ENCODE measurements at places on chromosomes 16 and 17.
A peak's percentile ranks its signal among the peaks of the same experiment; 100 is the strongest.

DNA sequence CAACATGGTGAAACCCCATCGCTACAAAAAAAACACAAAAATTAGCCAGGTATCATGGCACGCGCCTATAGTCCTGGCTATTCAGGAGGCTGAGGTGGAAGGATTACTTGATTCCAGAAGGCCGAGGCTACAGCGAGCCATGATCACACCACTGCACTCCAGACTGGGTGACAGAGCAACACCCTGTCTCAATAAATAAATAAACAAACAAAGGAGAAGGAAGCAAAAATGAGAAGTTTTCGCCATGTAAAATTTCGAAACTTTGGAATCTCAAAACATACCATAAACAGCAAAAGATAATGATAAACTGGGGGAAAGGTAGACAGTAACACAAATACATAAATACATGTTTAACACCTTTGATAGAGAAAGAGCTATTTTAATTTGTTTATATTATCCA lies 130.9 kb downstream of the ZFHX3 start:
- DNase-seq, result no peak

GRCh38 chr17:2184993-2185931 lies 118.3 kb downstream of the SMG6 start:
- DNase-seq, result no peak

GRCh38 chr17:19409509-19409908 lies 1.5 kb upstream of the RNF112 start:
- no peak for DNase-seq

GRCh38 chr17:81391936-81392908 lies 3.0 kb upstream of the BAHCC1 start:
- DNase-seq, result no peak

- no peak for DNase-seq
These were observed 7.5 kb downstream of the AXIN2 start for GRCh38 chr17:65553646-65554552.

GRCh38 chr17:82587234-82588086 lies 60.8 kb downstream of the WDR45B start:
- no peak for DNase-seq

GRCh38 chr16:65313936-65314626 lies 192.2 kb upstream of the CDH11 start:
- DNase-seq, result no peak

- peak; percentile 49 for DNase-seq
These were observed 885 bp downstream of the ZNF207 start for GRCh38 chr17:32350666-32351418.

DNA sequence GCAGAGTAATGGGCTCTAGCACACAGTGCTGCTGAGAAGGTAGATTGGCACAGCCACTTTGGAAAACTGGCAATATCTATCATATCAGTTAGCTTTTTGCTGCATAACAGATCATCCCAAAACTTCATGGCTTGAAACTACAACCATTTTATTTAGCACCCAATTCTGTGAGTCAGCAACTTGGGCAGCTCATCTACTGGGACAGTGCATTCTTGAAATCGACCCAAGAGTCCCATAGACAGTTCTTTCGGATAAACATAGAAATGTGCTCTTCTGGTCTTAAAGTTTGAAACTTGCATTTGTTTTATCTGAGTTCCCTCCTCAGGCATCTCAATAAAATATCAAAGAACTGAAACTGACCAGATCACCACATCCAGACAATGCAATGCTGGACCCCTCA lies 76.7 kb downstream of the CEP112 start:
- DNase-seq, result no peak

DNA sequence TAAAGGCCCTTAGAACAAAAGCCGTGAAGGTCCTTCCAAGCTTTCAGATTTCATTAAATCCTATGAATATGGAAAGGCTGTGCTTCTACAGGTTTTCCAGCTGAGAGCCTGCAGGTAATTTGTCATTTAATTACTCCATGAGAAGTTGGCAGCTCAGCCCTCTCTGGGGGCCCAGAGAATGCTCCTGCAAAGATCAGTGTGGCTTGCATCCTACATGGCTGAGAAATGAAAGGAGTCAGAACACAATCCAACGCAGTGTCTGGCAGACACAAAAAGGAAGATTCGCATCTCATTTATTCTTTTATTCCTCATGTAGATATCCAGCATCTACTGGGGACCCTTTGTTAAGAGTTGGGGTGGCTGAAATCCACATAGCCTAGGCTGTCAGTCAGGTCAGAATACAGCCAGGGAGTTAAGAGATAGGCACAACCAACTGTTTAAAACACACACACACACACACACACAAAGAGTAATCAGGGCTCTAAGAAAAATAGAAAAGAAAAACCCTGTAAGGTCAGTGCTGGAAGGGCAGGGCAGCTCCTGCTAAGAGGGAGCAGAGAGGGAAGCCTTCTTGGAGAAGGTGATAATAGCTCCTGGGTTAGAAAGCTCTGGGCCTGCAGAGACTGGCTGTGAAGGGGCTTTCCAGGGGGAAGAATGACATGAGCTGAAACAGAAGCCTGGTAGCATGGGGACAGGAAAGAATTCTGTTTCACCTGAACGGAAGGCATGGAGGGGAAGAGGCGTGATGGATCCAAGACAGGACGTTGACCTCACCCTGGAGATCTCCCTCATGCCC lies 46.9 kb upstream of the WSCD1 start:
- no peak for DNase-seq

DNA sequence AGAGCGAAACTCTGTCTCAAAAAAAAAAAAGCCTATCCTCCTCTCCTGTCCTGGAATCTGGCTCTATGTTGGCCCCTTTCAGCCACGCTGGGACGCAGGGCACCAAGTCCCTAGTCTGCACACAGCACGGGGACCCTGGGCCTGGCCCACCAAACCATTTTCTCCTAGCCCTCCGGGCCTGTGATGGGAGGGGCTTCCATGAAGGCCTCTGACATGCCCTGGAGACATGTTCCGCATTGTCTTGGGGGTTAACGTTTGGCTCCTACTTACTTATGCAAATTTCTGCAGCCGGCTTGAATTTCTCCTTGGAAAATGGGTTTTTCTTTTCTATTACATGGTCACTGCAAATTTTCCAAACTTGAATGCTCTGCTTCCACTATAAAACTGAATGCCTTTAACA lies 12.6 kb upstream of the GPT2 start:
- no peak for DNase-seq

DNA sequence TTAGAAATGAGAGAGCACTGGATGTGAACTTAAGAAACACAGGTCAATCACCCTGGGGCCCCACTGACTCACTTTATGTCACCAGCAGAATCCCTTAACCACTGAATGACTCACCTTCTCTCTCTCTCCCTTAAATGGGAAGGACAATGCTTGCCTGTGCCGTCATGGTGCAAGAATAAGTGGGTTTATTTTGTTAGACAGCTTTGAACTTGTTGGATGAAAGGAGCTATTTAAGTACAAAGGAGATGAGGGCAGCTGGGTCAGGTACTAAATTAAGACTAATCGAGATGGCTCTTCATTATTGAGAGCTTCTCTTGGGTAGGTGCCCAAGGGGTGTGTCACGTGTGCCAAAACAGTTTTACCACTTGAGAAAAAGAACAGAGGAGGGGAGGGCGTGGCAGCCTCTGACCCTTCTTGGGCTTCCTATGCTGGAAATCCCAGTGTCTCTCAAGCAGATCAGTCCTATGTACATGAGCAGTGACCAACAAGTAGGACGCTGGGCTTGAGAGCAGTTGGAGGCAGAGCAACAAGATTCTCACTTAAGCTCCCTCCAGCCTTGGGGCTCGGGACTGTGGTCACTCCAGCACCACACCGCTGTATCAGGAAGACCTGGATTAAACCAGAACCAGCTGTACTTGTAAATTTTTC lies 6.7 kb upstream of the KRT31 start:
- peak; percentile 44 for DNase-seq

GRCh38 chr17:36673637-36674277 lies 72.4 kb downstream of the MRM1 start:
- DNase-seq, result no peak

- DNase-seq, result peak; percentile 34
These were observed 200.8 kb downstream of the PRKCB start for GRCh38 chr16:24036614-24037013.

- peak; percentile 5 for DNase-seq
These were observed 143.9 kb downstream of the ANKFN1 start for GRCh38 chr17:56297184-56297583.

DNA sequence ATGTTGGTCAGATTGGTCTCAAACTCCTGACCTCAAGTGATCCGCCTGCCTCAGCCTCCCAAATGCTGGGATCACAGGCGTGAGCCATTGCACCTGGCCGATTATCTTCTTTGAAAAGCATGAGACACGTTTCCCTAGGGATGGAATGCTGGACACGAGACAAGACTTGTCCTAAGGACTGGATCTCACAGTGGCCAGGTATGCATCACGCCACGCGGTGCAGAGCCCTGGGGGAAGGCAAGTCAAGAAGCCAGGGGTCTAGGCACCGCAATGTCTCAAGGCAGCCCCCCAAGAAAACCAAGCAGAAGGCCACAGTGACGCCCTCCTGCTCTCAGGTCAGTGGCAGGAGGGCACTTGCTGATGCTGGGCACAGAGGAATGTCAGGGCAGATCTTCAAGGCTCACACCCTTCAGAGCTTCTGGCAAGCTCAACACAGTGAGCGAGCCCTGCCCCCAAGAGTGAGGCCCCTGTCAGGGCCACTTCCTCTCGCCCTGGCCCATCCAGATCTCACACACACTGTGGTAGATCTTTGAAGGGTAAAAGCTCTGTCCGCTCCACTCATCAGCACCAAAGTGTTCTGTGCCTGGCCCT lies 134.7 kb downstream of the ZNF778 start:
- DNase-seq, result no peak

DNA sequence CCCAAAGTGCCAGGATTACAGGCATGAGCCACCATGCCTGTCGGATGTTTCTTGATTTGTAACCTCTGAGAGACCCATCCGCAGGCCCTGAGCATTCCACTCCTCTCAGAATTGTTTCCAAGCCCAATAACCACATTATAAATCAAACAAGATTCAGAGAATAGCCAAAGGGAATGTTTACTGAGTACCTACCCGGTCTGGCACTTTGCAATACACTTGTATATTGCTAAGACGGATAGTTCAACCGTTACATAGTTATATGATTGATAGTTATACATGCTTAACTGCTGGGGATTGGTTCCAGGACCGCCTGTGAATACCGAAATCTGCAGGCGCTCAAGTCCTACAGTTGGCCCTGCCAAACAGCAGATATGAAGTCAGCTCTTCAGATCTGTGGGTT lies 3.0 kb upstream of the KAT8 start:
- DNase-seq, result no peak

DNA sequence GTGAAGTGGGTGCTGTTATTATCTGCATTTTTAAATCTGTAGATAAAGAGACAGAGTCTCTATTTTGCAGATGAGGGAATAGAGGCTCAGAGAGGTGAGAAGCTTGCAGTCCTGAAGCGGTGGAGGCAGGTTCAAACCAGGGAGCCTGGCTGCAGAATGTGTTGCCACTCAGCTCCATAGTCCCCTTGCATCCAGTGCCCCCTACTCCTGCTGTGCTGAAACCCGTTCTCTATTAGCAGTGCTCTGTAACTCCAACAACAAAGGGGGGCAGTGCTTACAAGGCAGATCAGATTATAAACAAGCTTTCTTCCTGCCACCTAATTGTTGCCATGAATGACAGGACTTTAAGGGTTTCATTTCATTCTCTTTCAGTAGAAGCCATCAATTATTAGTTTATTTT lies 118.1 kb upstream of the CACNG3 start:
- no peak for DNase-seq

DNA sequence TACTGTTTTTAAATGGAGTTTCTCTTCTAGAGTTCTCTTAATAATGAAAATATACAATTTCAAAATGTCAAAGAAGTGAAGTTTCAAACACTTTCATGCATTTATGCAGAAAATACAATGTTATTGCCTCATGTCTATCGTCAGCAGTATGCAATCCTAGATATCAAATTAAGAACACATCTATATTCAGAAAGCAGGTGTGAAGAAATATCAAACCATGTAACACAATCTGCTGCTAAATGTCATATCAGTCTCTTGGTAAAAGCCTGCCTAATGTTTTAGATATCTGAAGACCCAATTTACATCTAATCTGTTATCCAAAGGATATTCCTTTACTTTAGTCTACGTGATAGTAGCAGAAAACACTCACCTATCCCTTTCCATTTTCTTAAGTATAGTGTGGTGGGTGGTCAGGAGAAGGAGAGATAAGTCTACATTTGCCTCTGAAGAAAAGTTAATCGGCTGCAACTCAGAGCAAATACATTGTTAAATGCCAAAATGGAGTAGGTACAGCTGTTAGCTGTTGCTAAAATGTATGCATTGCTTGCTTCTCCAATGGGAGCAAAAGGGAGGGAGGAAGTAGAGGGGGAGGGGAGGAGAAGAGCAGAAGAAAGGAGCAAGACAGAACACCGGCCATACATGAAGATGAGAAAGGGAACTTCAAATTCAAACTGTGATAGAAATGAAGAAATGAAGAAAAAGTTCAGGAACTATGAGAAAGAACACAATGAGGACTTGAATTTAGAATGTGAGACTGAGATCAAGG lies 64.9 kb downstream of the ITFG1 start:
- no peak for DNase-seq

DNA sequence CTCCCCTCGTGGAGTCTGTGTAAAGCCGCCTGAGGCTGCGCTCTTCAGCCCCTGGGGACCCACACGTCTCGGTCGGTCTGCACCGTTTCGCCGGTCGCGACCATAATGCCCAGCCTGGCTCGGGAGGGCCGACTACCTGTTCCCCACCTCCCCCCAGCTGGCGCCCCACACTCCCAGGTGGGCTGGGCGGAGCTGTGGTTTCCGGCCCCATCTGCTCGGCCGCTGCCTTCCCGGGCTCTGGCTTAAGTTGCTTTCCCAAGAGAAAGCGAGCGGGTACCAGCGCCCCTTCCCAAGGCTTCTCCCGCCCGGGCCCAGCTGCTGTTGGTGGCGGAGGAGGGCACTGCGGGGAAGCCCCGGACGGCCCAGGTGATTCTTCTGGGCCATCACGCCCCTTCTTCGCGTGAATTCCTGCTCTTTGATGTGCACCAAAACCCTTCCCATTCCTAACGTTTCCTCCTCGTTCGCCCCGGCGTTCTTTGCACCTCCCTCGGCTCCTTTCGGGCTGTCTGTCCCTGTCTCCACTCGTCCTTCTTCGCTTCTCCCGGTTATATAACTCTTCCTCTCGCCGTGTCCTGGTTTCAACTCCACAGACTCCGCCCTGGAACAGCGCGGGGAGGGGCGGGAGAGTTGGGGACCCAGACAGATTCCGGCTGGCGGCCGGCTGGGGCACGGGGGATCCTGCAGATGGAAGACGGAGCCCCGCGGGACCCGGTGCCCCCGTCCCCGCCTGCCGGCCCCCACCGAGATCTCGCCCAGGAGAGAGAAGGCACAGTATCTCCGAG lies 2.0 kb downstream of the KDM6B start:
- DNase-seq, result peak; percentile 33

GRCh38 chr16:30136971-30137605 lies 14.1 kb upstream of the MAPK3 start:
- DNase-seq, result no peak

DNA sequence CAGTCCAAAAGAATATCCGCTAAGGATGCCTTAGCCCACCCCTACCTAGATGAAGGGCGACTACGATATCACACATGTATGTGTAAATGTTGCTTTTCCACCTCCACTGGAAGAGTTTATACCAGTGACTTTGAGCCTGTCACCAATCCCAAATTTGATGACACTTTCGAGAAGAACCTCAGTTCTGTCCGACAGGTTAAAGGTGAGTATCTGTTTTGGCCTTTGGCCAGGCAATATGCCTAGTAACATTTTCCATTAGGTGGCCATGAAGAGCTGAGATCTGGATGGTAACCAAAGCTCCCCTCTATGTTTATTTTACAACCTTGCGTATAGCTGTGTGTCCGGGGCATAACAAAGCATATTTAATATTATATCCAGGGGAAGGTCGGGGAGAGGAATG lies 128.0 kb upstream of the TMEM97 start:
- no peak for DNase-seq

- DNase-seq, result no peak
These were observed 1.6 kb downstream of the NDUFAF8 start for GRCh38 chr17:81240761-81241160.

- DNase-seq, result peak; percentile 45
These were observed 22.8 kb upstream of the PVALEF start for GRCh38 chr17:81142301-81143199.

Data from CD4-positive, alpha-beta T cell treated with Interleukin-6 at 100 ng/mL for 8 hours (primary cell).